ENCODE measurements at places on chromosomes 11 and 22. TPM values are rescaled to one million over a fixed set of nuclear protein-coding genes. Genes with fewer than 3 reads are reported as not detected.
A peak's percentile ranks its signal among the peaks of the same experiment; 100 is the strongest.

GRCh38 chr11:45920531-45921477 lies 1.7 kb upstream of the LARGE2 start:
- H3K27ac ChIP-seq = no peak overlapping the region
- no peak overlapping the region for H3K4me3 ChIP-seq

DNA sequence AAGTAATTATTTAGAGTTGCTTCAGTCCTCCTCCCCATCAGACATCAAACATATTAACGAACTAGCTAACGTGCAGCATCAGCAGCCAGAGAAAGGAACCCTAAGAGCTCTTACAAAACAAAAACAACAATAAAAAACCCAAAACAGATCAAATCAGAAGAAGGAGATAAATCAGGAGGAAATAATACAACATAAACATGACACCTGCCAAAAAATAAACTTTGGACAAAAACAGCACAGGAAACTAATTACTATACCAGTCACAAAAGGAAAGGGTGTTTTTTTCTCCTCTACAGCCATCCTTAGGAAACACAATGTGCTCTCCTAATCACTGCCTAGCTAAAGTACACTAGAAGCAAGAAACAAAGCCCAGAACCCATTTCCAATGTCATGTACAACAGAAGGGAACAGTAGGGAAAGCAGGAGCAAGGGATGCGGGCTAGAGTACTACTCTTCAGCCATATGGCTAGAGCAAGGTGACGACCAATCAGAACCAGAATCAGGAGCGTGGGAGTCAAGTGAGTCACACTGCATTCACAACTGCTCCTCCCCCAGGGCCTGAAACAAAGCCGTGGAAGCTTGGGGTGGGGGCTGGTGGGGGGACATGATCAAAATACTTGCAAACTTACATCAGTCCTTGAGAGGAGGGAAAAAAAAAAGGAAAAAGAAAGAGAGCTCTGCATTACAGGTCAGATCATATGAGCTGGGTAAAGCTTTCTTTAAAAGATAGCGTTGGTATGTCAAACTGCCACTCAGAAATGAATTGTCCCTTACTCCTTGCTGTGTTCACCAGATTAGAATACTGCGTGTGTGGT lies 60.4 kb downstream of the LARGE2 start:
- H3K27ac ChIP-seq = no peak overlapping the region
- H3K4me3 ChIP-seq = no peak overlapping the region
- no peaks in the 10 kb centered on the region for H3K4me1 ChIP-seq
- peak; percentile 22 for DNase-seq
- H3K27me3 ChIP-seq = no peaks in the 10 kb centered on the region

DNA sequence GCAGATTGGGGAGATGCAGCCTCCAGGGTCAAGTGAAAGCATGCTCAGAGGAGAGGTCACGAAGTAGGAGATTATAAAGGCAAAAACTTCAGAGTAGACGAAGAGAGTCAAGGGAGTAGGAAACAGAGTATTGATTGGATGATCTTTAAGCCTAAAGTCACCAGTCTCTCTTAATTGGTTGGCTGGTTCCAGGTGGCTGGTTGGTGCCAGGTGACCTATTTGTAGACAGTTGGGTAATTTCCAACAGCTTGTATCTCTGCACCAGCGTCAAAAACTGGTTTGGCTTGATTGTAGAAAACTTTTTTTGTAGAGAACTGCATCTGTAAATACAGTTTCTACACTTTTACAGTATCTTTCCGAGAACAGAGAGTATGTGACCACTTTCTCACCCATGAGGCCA lies 75.7 kb upstream of the CCDC90B start:
- H3K36me3 ChIP-seq = no peaks in the 10 kb centered on the region
- no peaks in the 10 kb centered on the region for H3K4me1 ChIP-seq

DNA sequence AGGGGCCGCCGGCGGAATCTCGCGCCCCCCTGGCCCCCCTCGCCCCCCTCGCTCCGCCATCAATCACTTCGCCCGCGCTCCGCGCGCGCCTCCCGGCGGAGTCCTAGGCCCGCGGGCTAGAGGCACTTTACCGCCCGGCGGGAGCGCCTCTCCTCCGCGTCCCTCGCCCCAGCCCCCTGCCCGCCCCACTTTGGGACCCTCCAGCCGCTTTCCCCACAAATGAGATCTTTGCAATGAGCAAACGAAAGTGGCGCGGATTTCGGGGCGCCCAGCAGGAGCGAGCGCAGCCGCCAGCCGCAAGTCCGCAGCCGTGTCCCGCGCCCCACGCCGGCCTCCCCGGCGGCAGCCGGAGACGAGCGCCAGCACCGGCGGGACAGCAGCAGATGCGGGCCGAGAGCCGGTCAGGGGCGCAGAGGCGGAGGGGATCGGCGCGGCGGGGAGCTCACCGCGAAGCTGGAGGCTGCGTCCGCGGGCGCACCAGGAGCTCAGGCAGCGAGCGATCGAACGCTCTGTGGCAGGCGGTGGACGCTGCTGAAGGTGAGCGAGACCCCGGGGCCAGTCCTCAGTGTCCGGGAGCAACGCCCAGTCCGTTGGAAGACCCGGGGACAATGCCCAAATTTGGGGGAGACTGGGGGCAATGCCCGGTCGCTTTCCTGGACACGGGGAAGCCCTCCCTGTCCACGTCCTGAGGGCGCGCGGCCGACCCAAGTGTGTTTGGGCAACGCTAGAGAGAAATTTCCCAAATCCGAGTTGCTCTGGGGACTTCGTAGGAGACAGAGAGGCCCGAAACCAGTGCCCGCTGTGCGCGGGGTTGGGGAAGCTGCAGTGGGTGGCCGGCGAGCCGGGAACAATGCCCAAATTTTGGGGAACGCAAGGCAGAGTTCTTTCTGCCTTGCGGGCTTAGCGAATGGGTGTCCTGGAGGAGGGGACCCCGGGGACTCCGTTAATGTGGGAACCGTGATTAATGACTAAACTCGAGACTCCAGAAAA lies 1.5 kb upstream of the IGF2 start:
- no peaks in the 10 kb centered on the region for H3K36me3 ChIP-seq

DNA sequence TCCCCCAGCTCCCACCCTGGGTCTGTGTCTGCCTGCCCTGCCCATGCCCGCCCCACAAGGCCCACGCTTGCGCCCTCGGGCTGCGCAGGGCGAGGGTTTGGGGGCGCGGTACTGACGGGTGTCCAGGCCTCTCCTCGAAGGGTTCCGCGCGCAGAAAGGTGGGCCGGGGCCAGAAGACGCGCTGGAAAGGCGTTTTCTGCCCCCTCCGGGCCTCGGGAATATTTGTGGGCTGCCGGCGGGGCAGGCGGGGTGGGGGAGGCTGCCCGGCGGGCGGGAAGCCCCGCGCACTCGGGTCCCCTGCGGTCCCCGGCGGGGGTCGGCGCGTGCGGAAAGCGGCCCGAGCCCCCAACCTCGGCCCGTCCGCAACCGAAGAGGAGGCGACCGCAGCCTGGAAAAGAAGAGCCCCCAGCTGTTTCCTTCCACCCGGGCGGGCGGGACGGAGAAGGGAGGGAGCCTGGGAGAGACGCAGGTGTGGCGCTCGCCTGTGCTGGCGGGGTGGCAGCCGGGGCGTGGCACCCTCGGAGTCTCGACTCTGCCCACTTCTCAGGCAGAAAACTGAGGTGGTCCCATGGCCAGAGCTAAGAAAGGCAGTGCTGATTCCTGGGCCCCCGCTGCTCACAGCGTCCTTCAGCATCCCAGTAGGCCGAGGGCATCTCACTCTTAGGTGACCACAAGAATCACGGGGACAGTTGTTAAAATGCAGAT lies 59.0 kb downstream of the THAP12 start:
- no peak for DNase-seq
- H3K4me1 ChIP-seq = no peaks in the 10 kb centered on the region
- H3K27ac ChIP-seq = no peak overlapping the region
- no peaks in the 10 kb centered on the region for H3K36me3 ChIP-seq
- H3K27me3 ChIP-seq = peaks cover 32% of the 10 kb centered on the region
- peak overlapping the region; percentile 5 for H3K4me3 ChIP-seq

- H3K4me3 ChIP-seq = no peak overlapping the region
- no peaks in the 10 kb centered on the region for H3K36me3 ChIP-seq
- H3K27ac ChIP-seq = no peak overlapping the region
- H3K4me1 ChIP-seq = no peaks in the 10 kb centered on the region
Measured at GRCh38 chr11:107957109-107957588, 28.9 kb downstream of the RAB39A start.

DNA sequence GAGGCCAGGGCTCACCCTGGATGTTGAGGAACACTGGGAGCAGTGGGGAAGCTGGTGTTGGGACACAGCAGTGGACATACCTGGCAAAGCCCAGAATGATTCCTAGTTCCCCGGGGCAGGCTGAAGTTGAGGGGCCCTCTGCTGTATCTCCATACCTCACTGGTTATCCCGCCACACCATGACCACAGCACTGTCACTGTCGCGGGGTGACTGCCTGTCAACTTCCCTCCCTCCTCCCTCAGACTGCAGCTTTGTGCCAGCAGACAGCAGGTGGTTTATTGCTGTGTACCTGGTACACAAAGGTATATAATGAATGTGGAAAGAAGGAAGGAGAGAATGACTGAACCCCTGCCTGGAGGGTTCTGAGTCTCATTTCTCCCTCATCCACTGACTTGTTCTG lies 318.7 kb downstream of the TMEM135 start:
- H3K4me1 ChIP-seq = peaks cover 5% of the 10 kb centered on the region
- DNase-seq = no peak
- no peak overlapping the region for H3K4me3 ChIP-seq
- H3K36me3 ChIP-seq = no peaks in the 10 kb centered on the region

DNA sequence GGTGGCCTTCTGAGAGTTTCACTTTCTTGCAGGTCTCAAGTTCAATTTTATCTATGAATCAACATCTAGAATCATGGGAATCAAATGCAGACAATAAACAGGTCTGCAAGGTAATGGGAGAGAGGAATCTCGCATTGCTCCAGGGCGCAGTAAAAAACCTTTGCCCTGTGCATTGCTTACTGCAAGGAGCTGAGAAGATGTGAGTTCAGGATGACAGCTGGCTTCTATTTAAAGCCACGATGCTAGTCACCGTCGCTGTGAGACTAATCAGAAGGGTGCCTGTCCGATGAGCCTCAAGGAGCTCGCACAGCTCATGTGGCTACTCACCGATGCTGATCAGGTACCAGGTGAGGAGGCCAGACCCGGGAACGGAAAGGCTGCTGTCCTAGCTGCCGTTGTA lies 30.2 kb upstream of the APOA1 start:
- peaks cover 12% of the 10 kb centered on the region for H3K4me1 ChIP-seq
- no peak overlapping the region for H3K4me3 ChIP-seq
- no peak for DNase-seq
- peaks cover 73% of the 10 kb centered on the region for H3K36me3 ChIP-seq
- H3K27me3 ChIP-seq = no peaks in the 10 kb centered on the region

The DEFB131B gene
- polyA plus RNA-seq = not detected

The CYP2D6 gene
- polyA plus RNA-seq = 6.5 TPM

The TMEM218 gene
- polyA plus RNA-seq = 29.1 TPM

The MGAT3 gene
- 24.1 TPM for polyA plus RNA-seq

The MS4A6A gene
- 53.8 TPM for polyA plus RNA-seq
